ENCODE measurements at places on chromosomes 6 and 20.

- DNase-seq: no peak
Measured at GRCh38 chr6:142954844-142955243, 9.9 kb upstream of the HIVEP2 start.

DNA sequence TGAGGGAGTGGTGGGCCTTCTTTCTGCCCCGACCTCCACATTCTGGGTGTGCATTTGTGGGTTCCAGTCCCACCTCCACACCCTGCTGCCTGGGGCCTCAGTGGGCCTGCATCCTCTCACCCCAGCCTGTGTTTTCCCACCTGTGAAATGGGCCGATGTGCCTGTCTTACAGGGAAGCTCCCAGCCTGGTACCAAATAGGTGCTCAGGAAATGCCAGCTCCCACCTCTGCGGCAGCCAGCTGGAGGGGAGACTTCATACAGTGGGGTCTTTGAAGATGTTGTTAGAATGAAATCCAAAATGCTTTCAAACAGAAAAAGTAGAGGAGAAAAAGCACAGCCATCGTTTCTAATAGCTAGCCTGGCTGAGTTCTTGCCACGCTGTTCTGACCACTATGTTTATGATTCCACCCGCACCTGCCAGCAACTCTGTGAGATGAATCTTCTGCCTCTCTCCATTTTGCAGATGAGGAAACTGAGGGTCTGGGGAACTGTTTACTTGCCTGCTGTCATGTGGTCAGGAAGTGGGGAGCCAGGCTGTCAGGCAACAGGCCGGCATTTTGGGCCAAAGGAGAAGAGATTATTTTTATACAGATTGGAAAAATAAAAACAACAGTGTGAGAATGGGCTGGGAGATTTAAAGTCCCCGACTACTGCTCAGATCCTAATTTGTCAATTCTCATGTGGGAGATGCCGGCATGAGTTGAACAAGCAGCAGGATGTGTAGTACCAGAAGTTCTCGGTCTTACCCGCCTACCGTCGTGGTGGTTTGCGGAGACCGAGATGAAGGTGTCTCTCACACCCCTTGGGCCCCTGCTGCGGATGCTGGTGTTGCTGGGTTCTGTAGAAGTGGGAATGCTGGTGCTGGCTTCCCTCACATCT lies 4.6 kb downstream of the TMEM181 start:
- no peak for DNase-seq

- peak; percentile 62 for DNase-seq
Measured at GRCh38 chr6:138944412-138944811, 43.6 kb downstream of the REPS1 start.

DNA sequence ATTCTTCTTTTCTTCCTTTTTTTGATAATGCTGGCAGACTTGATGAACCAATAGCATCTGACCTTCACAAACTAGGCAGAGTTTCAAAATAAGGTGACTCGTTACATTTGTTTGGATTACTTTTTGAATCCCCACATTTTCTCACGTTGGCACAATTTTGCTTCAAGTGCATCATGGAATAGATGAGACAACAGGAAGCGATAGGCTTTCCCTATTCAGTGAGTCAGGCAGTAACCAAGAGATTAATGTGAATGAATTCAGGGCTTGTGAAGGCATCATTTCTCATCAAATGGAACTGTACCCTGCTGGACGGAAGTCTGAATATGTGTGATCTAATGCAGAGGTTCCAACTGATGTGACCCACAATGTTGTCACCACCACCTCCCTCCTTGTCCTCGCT lies 10.7 kb downstream of the RFPL4B start:
- no peak for DNase-seq

DNA sequence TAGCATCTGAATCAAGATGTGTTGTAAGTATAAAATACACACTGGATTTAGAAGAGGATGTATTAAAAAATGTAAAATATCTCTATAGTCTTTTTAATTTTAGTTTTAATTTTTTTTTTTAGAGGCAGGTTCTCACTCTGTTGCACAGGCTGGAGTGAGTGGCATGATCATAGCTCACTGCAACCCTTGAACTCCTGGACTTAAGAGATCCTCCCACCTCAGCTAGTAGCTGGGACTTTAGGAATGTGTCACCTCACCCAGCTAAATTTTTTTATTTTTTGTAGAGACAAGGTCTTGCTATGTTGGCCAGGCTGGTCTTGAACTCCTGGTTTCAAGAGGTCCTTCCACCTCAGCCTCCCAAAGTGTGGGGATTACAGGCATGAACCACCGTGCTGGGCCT lies 46.7 kb upstream of the EPB41L1 start:
- DNase-seq: no peak

- DNase-seq: no peak
Measured at GRCh38 chr6:152978058-152978457, 4.8 kb downstream of the FBXO5 start.
